ENCODE measurements at places on chromosomes 13 and 19.

DNA sequence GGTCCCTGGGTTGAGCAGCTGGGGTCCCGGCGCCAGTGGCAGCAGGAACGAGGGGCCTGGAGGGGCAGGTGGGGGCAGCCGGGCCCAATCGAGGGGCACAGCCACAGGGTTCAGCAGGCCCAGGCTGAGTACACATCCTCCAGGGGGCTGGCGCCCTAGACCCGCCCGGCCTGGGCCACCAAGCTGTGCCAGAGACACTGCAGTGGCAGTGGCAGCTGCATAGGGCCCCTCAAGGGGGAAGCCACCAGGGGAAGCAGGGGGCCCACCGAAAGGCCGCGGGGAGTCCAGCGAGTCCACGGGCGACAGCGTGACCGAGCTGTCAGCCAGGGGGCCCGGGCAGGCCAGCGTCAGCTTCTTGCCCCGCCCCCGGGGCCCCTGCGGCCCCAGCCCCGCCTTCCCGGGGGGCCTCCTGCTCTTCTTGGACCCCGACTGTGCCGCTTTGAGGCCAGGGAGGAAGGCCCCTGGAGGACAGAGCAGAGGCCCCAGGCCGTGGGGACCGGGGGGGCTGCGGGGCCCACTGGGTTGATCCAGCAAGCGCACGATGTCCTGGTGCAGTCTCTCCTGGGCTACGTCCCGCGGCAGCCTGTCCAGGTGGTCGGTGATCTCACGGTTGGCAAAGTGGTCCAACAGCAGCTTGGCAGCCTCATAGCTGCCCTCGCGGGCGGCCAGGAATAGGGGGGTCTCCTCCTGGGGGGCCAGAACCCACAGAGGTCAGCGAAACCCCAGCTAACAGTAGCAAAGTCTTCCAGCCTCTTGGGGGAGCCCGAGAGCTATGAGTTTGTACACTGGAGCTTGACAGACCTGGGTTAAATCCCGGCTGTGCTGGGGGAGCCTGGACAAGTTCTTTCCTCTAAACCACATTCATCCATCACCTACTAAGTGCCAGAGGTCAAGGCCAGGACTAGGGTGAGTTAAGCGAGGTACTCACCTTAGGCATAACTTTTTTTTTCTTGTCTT, 39.5 kb downstream of the NOTCH3 start:
- no peak for DNase-seq
- H3K4me3 ChIP-seq, result no peak overlapping the region
- H3K4me1 ChIP-seq, result no peaks in the 10 kb centered on the region
- H3K27me3 ChIP-seq, result no peaks in the 10 kb centered on the region
- no peaks in the 10 kb centered on the region for H3K36me3 ChIP-seq
- H3K27ac ChIP-seq, result no peak overlapping the region

- no peak overlapping the region for H3K27ac ChIP-seq
- H3K4me3 ChIP-seq, result no peak overlapping the region
- DNase-seq, result no peak
- H3K36me3 ChIP-seq, result no peaks in the 10 kb centered on the region
- H3K27me3 ChIP-seq, result no peaks in the 10 kb centered on the region
Measured at GRCh38 chr13:27283906-27284493, 13.4 kb downstream of the RASL11A start.

GRCh38 chr13:25069911-25070310, 26.0 kb upstream of the PABPC3 start:
- no peaks in the 10 kb centered on the region for H3K27me3 ChIP-seq
- H3K27ac ChIP-seq, result no peak overlapping the region
- H3K36me3 ChIP-seq, result no peaks in the 10 kb centered on the region
- H3K4me3 ChIP-seq, result no peak overlapping the region
- DNase-seq, result no peak
- H3K4me1 ChIP-seq, result no peaks in the 10 kb centered on the region

- H3K36me3 ChIP-seq, result no peaks in the 10 kb centered on the region
- H3K4me3 ChIP-seq, result no peak overlapping the region
- no peaks in the 10 kb centered on the region for H3K4me1 ChIP-seq
- H3K27me3 ChIP-seq, result no peaks in the 10 kb centered on the region
Measured at GRCh38 chr19:38197937-38198704, 25.9 kb downstream of the DPF1 start.

DNA sequence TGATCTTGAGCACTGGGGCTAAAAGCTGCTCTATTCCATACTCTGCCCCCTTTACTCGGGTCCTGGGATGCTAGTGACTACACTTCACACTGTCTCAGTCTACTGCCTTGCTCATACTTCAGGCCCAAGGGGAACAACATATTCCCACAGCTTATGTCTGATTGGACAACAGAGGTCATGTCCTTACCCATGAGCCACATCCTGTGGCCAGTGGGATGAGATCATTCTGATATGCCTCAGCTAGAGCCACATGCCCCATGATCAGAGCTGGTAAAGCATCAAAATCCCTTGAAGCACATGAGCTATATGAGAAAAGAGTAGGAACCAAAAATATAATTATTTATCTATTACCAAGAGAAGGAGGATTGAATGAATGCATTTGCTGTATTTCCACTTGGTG, 290.1 kb upstream of the TSHZ3 start:
- no peak overlapping the region for H3K27ac ChIP-seq
- H3K36me3 ChIP-seq, result no peaks in the 10 kb centered on the region
- no peaks in the 10 kb centered on the region for H3K4me1 ChIP-seq
- no peak overlapping the region for H3K4me3 ChIP-seq

- peak overlapping the region; percentile 74 for H3K27ac ChIP-seq
- no peaks in the 10 kb centered on the region for H3K27me3 ChIP-seq
- DNase-seq, result peak; percentile 89
- H3K36me3 ChIP-seq, result peaks cover 14% of the 10 kb centered on the region
- H3K4me1 ChIP-seq, result peaks cover 39% of the 10 kb centered on the region
Measured at GRCh38 chr19:13833330-13834243, 38.3 kb downstream of the ZSWIM4 start.

DNA sequence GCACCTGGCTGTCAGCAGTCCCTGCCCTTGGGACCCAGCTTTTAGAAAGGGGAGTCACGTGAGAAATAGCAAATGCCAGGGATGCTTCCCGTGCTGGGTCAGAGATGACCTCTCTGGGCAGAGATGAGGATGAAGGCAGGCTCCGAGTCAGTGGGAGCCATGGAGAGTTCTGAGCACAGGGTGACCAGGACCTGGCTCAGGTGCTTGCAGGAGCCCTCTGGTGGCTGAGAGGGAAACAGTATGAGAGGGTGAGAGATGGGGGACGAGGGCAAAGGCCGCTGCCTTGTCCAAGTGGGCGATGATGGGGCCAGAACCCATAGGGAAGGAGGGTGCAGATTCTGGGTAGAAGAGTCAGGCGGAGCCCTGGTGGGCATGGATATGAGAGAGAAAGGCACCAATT, 15.8 kb downstream of the TMED1 start:
- no peak overlapping the region for H3K27ac ChIP-seq
- H3K36me3 ChIP-seq, result peaks cover 77% of the 10 kb centered on the region
- no peak for DNase-seq
- no peaks in the 10 kb centered on the region for H3K4me1 ChIP-seq

DNA sequence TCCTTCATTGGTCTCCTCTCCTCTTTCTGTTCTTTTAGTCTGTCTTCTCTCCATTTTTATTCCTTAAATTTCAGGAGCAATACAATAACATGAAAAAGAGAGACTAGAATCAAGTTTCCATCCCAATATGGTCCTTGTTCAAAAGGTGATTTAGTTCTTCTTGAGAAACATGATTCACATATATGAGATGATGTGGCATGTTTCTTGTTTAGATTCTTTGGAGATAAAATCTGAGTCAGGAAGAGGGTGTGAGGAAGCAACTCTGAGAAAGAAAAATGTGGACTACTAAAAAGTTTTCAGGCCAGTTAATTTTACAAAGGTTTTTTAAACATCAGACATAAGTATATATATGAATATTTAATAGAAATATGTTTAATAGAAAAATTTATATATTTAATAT, 231.4 kb downstream of the OXGR1 start:
- no peak for DNase-seq
- no peaks in the 10 kb centered on the region for H3K4me1 ChIP-seq
- H3K27me3 ChIP-seq, result no peaks in the 10 kb centered on the region
- H3K27ac ChIP-seq, result no peak overlapping the region
- no peak overlapping the region for H3K4me3 ChIP-seq

DNA sequence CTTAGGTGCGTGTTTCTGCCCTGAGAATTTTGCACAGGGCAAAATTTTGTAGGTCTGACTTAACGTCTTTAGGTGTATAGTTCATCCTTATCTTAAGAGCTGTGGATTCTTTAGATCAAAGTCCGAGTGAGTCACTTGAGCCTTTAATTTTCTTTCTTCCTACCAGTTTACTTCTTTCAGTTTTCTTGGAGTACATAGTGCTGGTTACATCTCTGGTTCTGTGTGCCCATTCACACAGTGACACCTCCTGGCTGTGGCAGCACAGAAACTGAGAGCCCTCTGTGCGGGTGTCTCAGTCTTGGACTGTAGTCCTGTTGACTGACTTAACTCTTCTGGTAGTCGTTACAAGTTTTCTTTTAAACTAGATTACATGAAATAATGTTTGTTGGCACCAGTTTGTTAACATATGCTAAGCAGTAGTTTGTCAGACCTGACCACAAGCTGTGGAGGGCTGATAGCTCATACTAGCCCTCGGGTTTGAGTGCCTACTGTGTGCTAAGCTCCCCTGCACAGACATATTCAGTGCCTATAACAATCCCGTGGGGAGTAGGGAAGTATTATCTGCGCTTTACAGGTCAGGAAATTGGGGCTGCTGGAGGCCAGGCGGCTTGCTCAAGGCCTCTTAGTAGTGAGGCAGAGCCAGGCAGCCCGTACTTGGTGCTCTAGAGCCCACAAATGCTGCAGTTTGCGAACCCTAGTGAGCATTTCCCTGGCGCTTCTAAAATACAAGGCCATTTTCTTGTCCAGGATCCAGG, 1.6 kb downstream of the GATAD2A start:
- no peaks in the 10 kb centered on the region for H3K36me3 ChIP-seq
- H3K4me1 ChIP-seq, result peaks cover 50% of the 10 kb centered on the region
- no peaks in the 10 kb centered on the region for H3K27me3 ChIP-seq
- H3K27ac ChIP-seq, result peak overlapping the region; percentile 75

GRCh38 chr13:111862836-111863815, 203.8 kb upstream of the SOX1 start:
- H3K4me3 ChIP-seq, result no peak overlapping the region
- DNase-seq, result no peak
- H3K4me1 ChIP-seq, result no peaks in the 10 kb centered on the region
- no peaks in the 10 kb centered on the region for H3K27me3 ChIP-seq

DNA sequence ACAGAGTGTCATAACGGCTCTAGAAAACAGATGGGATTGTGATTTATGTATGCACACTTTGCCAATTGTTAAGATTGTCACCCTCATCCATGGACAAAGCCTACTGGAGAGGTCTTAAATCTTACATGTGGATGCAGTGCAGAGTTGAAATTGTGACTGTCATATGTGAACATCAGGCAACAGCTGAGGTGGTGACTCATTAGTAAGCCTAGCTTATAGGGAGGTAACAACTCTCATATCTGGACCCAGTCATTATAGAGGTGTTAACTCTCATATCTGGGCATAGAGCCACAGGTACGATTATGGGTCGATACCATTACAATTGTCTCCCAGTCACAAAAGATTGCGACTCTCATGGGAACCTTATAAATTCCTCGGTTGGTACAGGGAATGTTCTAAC, 29.8 kb upstream of the ZNF254 start:
- no peaks in the 10 kb centered on the region for H3K27me3 ChIP-seq
- H3K4me1 ChIP-seq, result no peaks in the 10 kb centered on the region
- no peak overlapping the region for H3K27ac ChIP-seq

- peaks cover 2% of the 10 kb centered on the region for H3K36me3 ChIP-seq
- no peaks in the 10 kb centered on the region for H3K27me3 ChIP-seq
Measured at GRCh38 chr13:110887597-110888333, 27.1 kb downstream of the ANKRD10 start.
